ENCODE measurements at places on chromosomes 13 and 19.

GRCh38 chr13:111265701-111266035 is 54.8 kb upstream of the TEX29 start:
- peak; percentile 13 for DNase-seq

GRCh38 chr19:19591133-19591825 is 27.2 kb downstream of the PBX4 start:
- DNase-seq = peak; percentile 51

- DNase-seq = no peak
These were observed 21.4 kb upstream of the UPF3A start for GRCh38 chr13:114259974-114260373.

GRCh38 chr19:18363787-18364186 is 22.2 kb upstream of the GDF15 start:
- DNase-seq = no peak

DNA sequence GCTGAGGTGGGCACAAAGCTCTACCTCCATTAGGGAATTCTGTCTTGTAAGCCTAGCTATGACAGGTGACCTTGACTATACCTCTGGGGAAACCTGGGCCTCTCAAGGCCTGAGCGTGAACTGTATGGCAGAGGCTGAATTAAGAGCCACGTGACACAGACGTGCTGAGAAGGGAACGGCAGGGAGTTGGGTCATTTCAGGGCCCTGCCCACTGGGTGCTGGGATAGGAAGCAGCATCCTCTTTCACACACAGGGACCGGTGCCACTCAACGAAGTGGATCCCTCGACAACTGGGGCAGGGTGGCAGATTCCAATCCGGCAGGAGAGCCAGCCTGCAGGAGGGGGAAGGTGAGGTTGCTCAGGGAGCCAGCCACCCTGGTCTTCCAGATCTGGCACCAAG is 9.2 kb downstream of the ASF1B start:
- DNase-seq = no peak

DNA sequence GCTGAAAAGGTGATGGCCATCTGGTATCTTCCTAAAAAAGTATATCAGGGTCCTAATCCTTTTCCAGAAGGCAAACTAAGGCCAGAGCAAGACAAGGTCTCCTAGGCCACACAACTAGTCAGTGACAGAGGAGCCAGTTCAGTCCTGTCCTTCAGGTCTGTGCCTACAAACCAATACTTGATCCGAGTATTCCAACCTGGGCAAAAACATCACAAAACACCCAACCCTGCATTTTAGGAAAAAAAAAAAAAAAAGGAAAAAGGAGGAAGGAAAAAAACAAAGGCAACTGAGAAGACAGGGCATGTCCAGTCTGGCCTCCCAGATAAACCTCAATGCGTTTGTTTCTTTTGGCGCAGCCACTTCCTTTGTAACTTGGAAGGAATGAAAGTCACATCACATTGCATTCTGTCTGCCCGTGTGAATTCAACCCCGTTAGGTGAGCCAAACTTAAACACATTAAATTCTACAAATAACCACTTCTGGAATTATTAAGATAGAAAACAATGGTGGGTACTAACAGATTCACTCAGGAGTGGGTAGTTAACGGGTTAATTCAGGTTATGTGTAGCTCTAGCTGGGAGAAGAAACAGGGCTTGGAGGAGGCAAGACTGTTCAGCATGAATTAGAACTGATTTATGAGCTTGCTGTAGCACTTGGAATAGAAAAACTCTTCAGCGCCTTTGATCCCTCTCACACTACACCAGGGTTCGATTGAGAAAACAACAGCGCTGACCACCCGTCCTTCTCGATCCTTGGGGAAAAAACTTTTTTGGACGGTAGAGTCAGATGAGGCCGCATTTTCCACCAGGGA is 43.0 kb upstream of the HNRNPA1L2 start:
- DNase-seq = peak; percentile 47

- no peak for DNase-seq
These were observed 2.8 kb downstream of the GIPR start for GRCh38 chr19:45670670-45671453.

- DNase-seq = no peak
These were observed 13.2 kb downstream of the ENOX1 start for GRCh38 chr13:43773602-43774001.

- DNase-seq = no peak
These were observed 643.3 kb downstream of the SLITRK5 start for GRCh38 chr13:88314496-88314895.

DNA sequence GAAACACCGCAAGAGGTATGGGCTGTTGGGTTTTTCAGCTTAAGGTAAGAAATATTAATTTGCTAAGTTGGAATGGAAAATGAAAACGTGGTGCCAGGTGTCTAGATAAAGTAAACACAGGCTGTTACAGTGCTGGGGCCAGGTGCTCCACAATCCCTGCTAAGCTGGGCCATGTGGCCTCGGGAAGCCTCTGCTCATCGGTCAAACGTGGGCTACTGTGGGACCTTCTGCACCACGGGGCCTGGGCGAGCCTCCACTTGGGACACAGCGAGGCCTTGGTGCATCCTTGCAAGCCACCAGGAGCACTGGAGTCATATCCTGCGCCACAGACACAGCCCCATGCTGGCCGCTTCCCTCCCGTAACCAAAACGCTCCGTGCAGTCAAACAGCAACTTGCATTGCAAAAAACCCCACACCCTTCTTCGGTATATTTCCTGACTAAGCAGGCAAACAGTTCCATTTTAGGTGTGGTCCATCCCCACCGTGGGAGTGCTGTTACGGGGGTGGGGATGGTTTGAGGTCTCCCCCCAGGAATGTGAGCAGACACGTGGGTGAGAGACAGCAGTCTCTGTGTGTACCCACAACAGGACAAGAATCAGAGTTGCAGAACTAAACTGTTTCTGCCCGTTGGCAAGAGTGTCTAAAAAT is 96.3 kb upstream of the SOX1 start:
- DNase-seq = no peak

DNA sequence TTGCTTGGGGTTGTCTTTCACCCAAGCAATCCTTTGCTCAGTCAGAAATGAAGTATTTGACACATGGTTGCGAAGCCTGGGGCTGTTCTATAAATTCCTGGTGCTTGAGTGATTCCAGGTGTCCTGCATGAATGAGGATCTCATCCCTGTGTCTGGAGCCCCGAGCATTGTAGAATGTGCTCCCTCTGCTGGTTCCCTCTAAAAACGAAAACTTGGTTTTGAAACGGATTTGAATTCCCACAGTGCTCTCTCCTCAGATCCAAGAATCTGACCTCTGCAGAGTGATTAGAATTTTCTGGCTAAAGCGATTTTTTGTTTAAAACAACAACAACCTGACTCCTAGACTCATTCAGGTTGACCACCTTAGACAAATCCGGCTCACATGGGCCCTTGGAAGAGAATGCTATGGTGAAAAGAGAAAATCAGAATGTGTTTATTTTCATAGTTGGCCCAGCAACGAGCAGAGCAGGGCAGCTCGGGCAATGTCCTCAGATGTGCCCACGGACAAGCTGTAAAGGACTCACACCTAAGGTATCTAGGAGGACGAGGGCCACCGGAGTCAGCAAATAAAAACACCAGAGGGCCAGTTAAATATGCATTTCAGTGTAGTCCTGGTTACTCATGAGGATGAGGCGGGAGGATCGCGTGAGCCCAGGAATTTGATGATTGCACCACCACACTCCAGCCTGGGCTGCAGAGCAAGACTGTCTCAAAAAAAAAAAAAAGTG is 8.7 kb upstream of the ATP12A start:
- peak; percentile 58 for DNase-seq

DNA sequence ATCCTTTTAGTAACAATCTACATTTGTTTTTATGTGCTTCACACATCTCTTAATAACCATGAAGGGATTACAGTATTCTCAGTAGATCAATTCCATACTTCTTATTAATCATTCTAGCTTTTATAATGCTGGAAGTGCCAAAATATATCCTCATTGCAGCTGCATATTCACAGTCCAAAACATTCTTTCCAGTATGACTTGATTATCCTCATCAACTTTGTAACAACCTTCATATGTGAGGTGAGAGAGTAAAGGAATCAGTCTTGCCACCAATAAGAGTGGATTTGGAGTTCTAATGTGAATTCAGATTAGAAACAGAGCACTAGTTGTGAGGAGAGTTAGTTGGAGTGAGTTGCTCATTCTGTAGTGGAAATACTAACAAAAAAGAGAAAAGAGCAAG is 208.0 kb upstream of the SPRY2 start:
- no peak for DNase-seq

DNA sequence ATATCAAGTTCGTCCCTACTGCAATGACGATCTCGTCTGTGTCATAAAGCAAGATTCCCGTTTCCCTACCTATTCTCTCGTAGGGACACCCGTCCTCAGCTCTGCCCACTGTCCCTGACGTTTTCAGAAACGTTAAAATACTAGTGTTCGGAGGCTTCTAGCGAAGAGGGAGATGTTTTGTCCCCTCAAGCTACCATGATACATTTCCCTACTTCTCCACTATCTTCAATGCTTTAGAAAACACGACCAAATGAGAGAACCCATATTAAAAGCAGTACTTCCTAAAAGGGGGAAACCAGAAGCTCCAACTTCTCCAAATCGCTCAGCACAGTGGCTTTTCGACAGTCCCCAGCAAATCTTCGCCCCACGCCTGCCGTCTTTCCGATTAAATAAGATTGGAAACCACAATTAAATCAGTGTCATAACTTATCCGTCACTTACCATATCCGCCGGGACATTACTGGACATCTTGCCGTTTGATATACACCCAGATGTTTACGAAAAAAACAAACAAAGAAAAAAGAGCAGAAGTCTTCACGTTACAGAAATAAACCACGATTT is 1.3 kb downstream of the UBL3 start:
- DNase-seq = peak; percentile 48

- DNase-seq = no peak
These were observed 1.1 kb upstream of the ATP11A start for GRCh38 chr13:112688560-112689302.

DNA sequence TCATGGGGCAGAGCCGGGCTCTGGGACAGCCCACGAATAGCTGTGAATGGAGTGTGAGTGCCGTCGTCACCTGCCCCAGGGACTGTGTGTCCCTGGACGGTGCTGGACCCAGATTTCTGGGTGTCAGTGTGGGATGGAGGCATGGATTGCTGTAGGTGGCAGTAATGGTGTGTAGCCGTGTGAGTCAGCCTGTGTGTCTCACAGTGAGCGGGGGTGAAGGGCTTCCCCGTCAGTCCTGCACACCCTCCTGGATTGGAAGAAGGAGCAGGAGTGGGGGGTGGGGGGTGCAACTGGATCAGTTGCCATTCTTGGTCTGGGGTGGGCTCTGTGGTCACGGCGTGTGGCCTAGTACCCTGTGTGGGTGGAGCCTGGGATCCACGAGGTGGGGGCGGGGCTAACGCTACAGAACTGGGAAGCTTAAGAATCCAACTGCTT is 6.5 kb upstream of the LTBP4 start:
- DNase-seq = no peak

DNA sequence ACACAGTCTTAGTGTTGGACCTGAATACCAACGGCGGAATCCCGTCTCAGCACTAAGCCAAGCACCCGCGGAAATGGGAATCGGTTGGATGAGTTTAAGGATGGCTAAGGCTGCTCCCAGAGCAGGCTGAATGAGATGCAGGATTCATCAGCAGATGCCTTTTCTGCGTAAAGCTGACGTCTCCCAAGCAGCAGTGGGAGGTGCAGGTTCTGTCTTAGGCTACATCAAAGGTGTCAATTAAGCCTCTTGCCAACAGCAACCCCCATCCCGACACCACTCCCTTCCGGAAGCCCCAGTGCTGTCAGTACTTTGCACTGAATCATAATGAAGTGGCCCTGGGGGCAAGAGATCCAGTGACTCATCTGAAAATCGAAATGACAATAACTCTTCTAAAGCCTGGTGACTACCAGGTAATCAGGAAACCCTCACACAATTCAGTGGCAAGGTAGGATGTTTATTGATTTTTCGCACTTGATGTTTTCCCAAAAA is 275.6 kb downstream of the DCLK1 start:
- DNase-seq = peak; percentile 58

DNA sequence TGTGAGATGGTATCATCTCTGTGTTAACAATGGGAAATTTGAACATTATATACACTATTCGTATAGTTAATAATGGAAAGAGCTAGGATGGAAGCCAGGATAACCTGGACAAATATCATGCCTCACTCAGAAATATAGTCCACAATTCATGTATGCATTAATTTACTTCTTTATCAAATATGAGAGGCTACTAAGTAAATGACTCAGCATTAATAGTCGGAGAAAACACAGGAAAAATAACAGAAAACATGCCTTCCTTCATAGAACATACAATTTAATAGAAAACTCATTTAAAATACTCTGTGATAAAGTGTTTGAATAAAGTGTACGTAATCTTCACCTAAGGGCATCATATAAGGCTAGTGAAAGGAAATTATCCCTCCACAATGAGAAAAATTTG is 383.4 kb upstream of the SLITRK5 start:
- no peak for DNase-seq

GRCh38 chr13:73777134-73777533 is 357.1 kb downstream of the KLF12 start:
- DNase-seq = no peak

GRCh38 chr19:5605362-5605761 is 17.2 kb downstream of the SAFB2 start:
- DNase-seq = no peak

DNA sequence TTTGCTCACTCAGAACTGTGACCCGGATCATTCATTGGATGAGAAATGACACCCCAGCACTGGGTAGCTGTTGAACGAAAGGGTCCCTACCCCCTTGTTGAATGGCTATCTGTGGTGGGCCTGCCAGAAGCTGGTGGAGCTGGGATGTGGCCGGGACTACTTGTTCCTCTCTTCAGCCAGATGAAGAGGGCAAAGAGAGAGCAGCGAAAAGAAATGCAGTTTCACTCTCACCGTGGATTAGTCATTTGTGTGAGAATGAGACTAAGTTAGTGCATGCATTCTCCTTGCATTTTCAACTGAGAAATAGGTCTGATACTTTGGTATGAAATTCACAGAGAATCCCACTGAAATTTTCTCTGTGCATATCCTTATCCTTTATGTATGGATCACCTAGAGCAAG is 553.1 kb downstream of the IRS2 start:
- no peak for DNase-seq

GRCh38 chr13:51959773-51960172 is 51.5 kb downstream of the ATP7B start:
- DNase-seq = no peak

GRCh38 chr13:34172048-34172447 is 354.1 kb downstream of the RFC3 start:
- no peak for DNase-seq
